ENCODE measurements at places on chromosomes 5 and 9.

- DNase-seq: no peak
Measured at GRCh38 chr5:169554251-169554650, 29.3 kb upstream of the SPDL1 start.

GRCh38 chr5:65334077-65334476 lies 147.6 kb downstream of the ADAMTS6 start:
- no peak for DNase-seq

DNA sequence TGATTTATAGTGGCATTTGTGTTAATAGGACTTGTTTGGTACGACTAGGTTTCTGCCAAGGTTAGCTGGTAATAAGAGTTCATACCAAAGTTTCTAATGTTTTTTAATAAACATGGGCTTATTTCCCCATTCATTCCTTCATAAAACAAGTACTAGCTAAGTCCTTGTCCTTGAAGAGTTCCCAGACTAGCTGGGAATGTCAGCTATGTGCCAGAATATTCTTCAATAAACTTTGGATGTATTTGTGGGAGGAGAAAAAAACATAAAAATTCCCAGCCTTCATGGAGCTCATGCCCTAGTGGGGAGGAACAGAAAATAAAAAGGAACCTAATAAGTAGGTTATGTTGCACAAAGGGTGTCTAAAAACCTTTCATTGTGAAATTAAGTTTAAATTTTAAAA lies 176.9 kb downstream of the DENND1A start:
- DNase-seq: no peak

DNA sequence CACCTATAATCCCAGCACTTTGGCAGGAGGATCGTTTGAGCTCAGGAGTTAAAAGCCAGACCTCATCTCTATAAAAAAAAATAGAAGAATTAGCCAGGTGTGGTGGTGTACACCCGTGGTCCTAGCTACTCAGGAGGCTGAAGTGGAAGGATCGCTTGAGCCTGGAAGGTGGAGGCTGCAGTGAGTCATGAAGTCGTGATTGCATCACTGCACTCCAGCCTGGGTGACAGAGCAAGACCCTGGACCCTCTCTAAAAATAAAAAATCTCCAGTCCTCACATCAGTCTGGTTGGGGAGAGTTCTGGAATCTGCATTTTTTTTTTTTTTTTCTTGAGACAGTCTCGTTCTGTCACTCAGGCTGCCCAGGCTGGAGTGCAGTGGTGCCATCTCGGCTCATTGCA lies 9.3 kb downstream of the FPGS start:
- no peak for DNase-seq

DNA sequence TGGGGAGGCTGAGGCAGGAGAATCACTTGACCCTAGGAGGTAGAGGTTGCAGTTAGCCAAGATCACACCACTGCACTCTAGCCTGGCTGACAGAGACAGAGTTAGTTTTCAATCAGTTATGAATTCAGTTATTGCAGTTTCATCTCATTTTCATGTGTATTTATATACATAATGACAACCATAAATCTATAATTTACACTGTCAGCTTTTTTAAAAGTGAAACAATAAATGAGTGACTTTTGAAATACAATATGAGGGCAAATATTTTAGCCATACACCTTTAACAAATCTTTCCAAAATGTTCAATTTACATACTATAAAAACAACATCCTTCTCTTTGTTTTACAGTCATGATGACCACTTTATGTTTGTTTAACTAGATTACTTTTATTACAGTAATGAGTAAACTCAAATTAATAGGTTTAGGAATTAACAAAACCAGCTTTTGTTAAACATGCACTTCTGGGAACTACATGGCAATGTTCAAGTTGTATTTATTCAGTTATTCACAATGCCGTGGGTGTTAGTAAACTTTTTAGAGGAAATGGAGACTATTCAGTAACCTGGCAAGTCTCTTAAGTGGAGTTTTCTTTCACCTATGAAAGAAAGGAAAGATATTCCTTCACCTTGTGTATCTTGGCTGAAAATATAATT lies 12.7 kb downstream of the TYRP1 start:
- no peak for DNase-seq

- no peak for DNase-seq
Measured at GRCh38 chr9:123893115-123893514, 36.8 kb downstream of the DENND1A start.

DNA sequence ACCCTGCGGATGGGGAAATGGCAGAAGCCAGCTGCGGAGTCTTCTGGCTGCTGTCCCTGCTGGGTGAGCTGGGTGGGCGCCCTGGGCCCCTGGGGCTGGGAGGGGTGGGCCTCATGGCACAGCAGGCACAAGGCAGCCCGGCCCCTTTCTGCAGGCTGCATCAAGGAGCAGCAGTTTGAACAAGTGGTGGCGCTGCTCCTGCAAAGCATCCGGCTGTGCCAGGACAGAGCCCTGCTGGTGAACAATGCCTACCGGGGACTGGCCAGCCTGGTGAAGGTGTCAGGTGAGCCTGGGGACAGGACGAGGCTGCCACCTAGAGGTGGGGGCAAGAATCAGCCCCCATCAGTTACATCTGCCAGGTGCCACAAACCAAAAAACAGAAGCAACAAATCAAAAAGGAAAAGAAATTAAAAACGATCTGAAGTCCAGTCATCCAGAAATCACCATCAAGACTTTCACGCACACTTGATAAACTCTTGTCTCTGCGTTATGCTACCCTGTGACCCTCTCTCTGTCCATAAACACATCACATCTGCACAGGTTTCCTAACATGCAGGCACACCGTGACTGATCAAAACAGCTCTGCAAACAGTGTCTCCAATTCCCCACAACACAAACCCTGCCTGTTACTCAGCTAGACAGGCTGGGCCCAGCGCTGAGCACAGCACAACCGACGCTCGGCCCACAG lies 13.9 kb downstream of the REXO4 start:
- DNase-seq: peak; percentile 62

GRCh38 chr9:120694559-120694958 lies 19.7 kb downstream of the MEGF9 start:
- DNase-seq: no peak

GRCh38 chr5:113047733-113048652 lies 71.4 kb downstream of the DCP2 start:
- no peak for DNase-seq

DNA sequence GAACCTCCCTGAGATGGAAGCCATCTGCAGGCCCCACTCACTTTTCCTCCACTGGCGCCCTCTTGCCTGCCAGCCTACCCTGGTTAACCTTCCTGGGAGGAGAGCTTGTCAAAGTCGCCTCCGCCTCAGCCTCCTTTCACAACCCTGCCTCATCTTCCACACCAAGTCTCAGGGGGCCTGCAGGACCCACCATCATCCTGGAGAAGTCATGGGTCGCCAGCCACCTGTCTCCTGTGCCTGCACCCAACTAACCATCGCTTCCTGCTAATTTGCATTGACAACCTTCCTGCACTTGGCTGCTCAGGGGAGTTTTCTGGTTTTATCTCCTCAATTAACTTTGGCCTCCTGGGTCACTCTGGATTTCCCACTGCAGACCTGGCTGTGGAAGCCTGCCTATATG lies 52.8 kb upstream of the GRHPR start:
- no peak for DNase-seq

DNA sequence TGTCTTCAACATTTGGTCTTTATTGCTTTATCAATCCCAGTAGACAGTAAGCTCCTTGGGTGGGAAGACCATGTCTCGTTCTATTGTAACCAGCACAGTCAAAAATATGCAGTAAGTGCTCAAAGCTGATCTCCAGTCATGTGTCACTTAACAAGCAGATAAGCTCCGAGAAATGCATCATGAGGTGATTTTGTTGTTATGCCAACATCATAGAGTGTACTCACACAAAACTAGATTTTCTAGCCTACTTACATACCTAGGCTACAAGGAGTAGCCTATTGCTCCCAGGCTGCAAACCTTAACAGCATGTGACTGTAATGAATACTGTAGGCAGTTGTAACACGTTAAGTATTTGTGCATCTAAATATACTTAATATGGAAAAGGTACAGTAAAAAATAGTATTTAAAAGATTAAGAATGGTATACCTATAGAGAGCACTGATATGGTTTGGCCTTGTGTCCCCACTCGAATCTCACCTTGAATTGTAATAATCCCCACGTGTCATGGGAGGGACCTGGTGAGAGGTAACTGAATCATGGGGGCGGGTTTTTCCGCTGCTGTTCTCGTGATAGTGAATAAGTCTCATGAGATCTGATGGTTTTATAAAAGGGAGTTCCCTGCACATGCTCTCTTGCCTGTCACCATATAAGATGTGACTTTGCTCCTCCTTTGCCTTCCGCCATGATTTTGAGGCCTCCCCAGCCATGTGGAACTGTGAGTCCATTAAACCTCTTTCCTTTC lies 39.8 kb upstream of the PCSK5 start:
- no peak for DNase-seq

GRCh38 chr5:43616535-43616934 lies 13.6 kb downstream of the NNT start:
- DNase-seq: no peak

DNA sequence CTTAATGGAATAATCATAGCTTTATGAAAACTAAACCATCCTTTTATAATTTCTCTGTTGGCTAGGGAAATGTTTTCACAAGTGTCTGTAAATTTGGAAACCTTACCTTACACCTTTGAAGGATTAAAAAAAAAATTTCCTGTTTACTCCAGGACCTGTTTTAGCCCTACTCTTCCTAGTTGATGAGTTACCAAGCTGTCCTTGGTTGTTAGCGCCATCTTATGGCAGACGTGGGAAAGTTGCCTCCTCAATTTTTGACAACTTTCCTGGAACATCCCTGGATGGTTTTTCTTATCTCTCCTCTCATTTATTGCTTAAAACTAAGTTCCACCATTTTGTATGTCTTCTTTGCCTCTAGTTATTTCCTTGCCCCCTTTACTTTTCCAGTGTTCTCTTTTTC lies 25.7 kb downstream of the ZSWIM6 start:
- DNase-seq: peak; percentile 14

- no peak for DNase-seq
Measured at GRCh38 chr5:178391480-178391879, 158.9 kb upstream of the PHYKPL start.

- no peak for DNase-seq
Measured at GRCh38 chr9:7154003-7154619, 396.3 kb downstream of the KDM4C start.

DNA sequence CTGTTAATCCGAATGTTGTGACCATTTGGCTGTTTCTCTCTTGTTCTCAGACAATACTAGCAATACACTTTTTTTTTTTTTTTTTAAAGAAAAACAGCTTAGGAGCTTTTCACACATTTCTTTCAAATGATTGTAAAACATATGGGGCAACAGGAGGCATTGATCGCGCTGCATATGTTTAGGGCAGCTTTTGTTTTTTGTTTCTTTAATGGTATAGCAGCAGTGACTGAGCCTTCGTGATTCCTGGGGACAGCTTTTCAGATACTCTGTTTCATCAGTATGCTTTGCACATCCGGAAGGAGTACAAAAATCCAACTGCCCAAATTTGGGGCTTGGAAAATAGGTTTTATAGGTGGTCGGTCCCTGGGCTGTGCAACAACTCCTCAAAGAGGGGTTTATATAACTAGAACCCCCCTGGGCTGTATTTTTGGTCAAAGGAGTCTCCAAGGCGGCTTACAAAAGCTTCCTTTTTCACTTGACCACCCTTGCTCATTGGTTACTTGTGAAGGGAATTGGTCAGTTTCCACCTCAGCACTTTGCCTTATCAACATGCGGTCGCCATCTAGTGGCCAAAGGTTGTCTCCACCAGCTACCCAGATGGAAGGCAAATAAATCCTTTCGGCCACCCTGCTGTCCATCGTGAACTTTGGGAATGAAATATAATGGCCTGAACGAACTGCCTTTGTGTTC lies 91.8 kb downstream of the PDE6A start:
- DNase-seq: peak; percentile 50

DNA sequence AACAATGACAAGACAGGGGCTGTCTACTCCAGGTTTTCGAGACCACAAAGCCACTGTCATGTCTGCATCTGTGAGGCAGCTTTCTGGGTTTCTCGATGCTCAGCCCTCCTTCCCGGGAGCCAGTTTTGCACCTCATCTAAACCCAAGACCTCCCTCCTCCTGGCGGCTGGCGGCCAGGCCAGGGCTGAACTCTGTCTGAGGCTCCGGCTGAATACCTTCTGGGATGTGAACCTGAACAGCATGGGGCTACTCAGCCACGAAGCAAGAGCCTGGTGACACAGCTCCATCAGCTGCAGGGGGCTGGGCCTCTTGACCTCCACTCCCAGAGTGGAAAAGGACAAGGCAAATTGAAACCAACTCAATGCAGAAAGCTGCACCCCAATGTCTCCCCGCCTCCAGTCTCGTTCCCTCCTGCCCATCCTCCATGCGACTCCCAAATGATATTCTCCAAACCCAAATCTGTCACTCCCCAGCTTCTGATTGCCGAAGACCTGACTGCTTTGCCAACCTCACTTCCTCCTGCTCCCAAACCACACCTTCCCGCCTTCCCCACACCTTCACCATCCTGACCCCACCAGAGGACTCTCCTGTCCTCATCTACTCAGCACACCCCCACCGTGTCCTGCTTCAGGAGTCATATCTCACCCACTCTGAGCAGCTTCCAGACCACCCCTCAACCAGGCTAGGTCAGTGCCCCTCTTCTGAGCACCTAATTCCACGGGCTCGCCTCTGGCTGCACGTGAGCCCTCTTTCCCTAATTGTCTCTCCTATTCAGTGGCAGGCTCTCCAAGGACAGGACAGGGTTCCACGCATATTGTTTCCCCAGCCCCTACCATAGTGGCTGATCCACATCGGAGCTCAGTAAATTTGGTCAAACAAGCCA lies 4.5 kb downstream of the ANKS6 start:
- DNase-seq: no peak

DNA sequence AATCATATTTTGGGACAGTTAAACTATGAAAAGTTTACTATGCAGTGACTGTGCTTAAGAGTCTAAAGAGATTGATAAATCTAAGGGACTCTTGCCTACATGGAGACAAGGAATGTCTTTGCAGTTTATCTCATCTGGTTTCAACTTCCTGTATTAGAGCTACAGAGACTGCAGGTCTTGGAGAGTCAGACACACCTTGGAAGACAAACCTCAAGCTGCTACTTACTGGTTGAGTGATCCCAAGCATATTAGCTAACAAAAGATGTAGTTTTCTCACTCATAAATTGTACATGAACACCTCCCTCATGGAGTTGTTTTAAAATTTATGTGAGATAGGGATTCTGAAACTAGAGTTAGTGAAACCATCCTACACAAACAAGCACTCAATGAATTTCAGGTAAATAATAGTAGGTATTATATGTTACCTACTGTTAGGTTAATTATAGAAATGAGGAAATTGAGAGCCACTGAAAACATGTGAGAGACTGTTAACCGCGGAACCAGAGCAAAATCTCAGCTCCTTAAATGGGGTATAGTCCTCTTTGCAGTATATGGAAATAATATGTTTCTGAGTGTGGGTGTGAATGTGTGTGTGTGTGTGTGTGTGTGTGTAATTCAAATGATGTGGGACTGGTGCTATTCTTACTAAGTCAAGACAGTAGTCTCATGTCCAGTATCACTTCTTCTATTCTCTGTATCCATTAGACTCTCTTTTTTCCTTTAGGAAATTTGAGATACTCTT lies 752.1 kb downstream of the DTWD2 start:
- DNase-seq: no peak

Measured in activated naive CD8-positive, alpha-beta T cell treated with anti-CD3 and anti-CD28 coated beads, Interleukin-2, amount 50 U/mL, for 24 hours (primary cell).